Astrocyte (in vitro differentiated cells and primary cell): ENCODE measurements at places on chromosomes 7 and 10.

GRCh38 chr7:20519645-20520044 is 95.8 kb upstream of the ABCB5 start:
- no peaks in the 10 kb centered on the region for H3K4me1 ChIP-seq
- no peaks in the 10 kb centered on the region for H3K36me3 ChIP-seq

- H3K27ac ChIP-seq: no peak overlapping the region
- H3K4me3 ChIP-seq: no peak overlapping the region
- H3K4me1 ChIP-seq: no peaks in the 10 kb centered on the region
These were observed 2.0 kb upstream of the SFTPA1 start for GRCh38 chr10:79608505-79609375.

DNA sequence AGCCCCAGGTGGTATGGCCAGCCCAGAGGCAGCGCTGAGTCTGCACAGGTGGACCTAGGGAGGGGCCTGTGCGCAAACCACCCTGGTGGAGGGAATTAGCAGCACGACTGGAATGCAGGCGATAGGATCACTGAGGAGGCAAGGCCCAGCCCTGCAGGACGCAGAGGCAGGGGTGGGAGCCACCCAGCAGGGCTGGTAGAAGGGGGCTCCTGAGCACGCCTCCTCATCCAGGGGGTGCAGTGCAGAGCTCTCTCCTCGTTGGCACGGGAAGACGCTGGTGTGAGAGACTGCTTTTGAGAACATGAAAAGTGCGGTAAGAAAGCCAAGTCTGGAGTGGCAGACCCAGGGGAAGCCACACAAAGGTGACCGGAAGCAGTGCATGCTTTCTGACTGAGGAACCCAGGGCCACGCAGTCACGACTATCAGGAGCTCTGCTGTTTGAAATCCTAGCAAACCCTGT is 6.0 kb downstream of the FXYD4 start:
- H3K27ac ChIP-seq: no peak overlapping the region
- H3K4me3 ChIP-seq: no peak overlapping the region
- DNase-seq: no peak
- no peaks in the 10 kb centered on the region for H3K27me3 ChIP-seq
- H3K4me1 ChIP-seq: no peaks in the 10 kb centered on the region
- H3K36me3 ChIP-seq: no peaks in the 10 kb centered on the region

DNA sequence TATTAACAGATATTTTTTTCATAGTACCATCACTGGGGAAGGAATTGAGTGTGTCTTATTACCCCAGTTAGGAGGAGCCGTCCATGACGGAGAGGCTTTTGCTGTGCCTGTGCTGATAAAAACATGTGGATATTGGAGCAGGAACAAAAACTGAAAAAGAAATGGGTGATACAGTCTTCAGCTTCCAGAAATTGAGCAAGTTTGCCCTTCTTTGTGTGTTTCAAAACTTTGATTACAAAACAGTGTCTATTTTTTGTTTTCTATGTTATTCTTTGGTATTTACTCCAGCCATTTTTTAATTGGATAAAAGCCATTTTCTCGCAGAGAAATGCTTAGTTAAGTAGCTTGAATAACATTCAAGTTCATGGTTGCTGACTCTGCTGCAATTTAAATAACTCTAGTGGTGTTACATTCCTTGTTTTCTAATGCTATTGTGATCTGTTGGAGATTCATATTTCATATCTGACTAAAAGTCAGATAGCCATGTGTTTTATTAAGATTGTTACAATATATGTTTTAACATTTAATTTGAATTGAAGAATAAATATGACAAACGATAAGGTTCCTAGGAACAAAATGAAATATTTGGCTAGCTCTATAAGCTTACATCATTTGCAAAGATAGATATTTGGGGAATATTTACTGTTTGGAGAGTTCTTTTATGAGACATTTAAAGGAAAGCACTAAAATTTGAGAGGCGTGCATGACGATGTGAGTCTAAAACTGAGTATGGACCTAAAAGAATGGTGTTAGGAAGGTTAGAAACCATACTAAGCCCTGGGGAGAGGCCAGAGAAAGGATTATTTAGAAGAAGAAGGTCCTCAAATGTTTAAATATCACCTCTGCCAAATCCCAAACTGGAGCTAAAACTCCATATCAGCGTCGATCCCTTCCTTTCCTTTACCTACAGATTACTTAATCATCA is 747.3 kb upstream of the CELF2 start:
- no peak for DNase-seq
- H3K4me3 ChIP-seq: no peak overlapping the region
- H3K27me3 ChIP-seq: no peaks in the 10 kb centered on the region
- no peaks in the 10 kb centered on the region for H3K4me1 ChIP-seq

GRCh38 chr7:111029141-111029572 is 61.8 kb upstream of the LRRN3 start:
- H3K36me3 ChIP-seq: no peaks in the 10 kb centered on the region
- peaks cover 6% of the 10 kb centered on the region for H3K4me1 ChIP-seq
- no peak overlapping the region for H3K27ac ChIP-seq
- DNase-seq: no peak

DNA sequence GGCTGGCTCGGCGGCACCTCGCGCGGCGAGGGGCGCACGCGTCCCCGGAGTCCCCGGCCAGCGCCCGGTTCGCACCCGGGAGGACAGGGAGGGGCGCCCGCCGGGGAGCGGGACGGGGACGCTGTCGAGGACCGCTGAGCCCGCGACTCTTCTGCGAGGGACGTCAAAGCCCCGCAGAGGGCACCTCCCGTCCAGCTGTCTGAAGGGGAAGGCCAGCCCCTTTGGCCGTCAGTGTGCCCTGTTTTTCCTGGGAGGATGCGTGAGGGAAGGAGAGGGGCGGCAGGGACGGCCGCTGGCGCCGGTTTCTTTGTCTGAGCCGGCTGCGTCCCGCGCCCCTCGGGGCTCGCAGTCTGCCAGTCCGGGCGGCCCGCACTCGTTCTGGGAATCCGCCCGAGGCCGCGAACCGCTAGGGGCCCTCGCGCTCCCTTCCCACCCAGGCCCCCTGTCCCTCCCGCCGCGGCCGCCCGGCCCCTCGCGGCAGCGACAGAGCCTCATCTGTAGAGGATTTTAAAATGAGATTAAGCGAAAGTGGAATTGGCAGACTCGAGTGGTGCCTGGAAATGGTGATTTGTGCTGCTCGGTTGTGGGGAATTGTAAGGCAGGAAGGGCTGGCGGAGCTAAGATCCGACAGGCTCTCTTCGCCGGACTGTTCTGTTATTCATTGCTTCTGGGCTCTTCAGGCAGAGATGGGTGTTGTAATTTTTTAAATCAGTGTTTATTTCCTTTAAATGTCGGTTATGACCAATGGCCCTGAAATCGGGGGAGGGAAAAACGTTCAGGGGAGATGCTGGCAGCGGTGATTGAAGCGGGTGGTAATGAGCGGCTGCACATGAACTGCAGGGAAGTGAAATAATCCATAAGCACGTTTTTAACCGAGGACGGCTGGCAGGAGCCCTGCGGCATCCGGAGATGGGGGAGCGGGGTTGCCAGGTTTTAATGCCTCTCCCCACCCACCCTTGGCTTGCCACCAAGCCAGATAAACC is 618 bp upstream of the RELN start:
- H3K27me3 ChIP-seq: peaks cover 31% of the 10 kb centered on the region
- peak; percentile 23 for DNase-seq
- H3K36me3 ChIP-seq: no peaks in the 10 kb centered on the region
- H3K4me1 ChIP-seq: peaks cover 4% of the 10 kb centered on the region

- no peaks in the 10 kb centered on the region for H3K4me1 ChIP-seq
- no peaks in the 10 kb centered on the region for H3K27me3 ChIP-seq
- no peak overlapping the region for H3K4me3 ChIP-seq
- no peak overlapping the region for H3K27ac ChIP-seq
These were observed 15.2 kb downstream of the SORBS1 start for GRCh38 chr10:95545981-95546380.

DNA sequence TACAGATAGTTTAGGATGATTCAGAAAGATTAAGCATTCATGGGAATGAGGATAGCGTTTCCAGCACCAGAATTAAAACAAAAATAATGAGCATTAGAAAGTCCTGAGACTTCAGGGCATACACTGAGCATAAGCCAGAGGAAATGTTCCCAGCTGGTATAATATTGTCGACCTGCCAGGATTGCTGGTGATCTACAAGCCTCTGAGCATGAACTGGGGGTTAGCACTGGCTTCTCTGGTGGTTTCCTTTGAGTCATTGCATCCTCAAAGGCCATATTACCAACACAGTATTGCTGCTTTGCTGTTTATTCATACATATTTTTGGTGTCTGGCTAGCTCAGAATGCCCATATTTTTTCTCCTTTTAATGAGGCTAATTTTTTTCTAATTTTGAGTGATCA is 10.7 kb upstream of the ATRNL1 start:
- no peaks in the 10 kb centered on the region for H3K4me1 ChIP-seq
- no peak overlapping the region for H3K4me3 ChIP-seq
- no peaks in the 10 kb centered on the region for H3K27me3 ChIP-seq
- H3K36me3 ChIP-seq: no peaks in the 10 kb centered on the region
- H3K27ac ChIP-seq: no peak overlapping the region

GRCh38 chr7:149284343-149284742 is 22.3 kb downstream of the ZNF783 start:
- DNase-seq: no peak
- H3K36me3 ChIP-seq: peaks cover 2% of the 10 kb centered on the region
- peaks cover 10% of the 10 kb centered on the region for H3K4me1 ChIP-seq
- no peaks in the 10 kb centered on the region for H3K27me3 ChIP-seq

- no peak overlapping the region for H3K27ac ChIP-seq
- H3K4me1 ChIP-seq: no peaks in the 10 kb centered on the region
- DNase-seq: no peak
- H3K4me3 ChIP-seq: no peak overlapping the region
These were observed 119.3 kb upstream of the PRKCQ start for GRCh38 chr10:6699336-6699735.

DNA sequence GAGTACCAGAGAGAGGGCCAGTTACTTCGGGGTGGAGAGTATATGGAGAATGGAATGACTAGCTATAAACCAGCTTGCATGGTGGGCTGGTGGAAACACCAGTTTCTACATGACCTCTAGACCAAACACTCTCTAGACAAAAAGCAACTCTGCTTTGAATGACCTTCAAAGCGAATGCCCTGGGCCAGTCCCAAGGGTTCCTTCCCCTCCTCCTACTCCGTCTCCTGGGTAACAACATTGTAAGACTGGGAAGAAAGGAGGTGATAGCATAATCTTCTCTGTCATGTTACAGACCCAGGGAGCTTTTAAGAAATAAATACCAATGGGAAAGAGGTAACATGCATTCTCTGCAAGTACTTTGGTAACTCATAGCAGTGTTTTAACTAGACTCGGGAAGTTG is 7.4 kb downstream of the HK1 start:
- no peaks in the 10 kb centered on the region for H3K36me3 ChIP-seq
- peaks cover 11% of the 10 kb centered on the region for H3K27me3 ChIP-seq
- H3K27ac ChIP-seq: no peak overlapping the region
- no peaks in the 10 kb centered on the region for H3K4me1 ChIP-seq
- no peak for DNase-seq

DNA sequence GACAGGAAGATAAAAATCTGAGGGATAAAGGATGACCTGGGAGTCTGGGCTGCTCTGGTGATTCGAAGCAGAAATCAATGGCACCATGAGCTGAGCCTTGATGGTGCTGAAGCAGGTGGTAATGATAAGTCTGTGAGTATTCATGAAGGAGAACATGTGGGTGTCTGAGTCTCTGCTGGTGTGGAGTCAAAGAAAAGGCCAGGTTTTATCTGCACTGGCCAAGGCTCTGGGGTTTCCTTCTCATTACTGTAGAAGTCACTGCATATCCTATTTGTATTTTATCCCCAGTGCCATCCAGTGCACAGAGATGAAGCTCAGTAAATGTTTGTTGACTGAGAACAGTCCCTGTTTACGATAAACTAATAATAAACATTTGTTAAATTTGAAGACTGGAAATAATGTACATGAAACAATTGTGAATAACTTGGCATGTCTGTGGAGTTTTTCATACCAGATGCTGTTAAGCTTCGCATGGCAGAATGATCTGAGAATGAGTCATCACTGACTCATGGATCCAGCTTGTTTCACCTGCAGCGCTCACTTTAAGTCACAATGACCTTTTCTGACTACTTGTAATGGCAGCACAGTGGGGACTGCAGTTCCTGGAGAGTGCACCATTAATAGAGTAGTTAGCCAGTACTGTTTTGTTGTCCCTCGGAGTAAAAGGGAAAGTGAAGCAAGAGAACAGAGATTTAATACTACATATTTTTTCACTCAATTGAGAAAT is 538.5 kb downstream of the HTR7 start:
- peaks cover 15% of the 10 kb centered on the region for H3K4me1 ChIP-seq
- H3K4me3 ChIP-seq: no peak overlapping the region
- no peaks in the 10 kb centered on the region for H3K36me3 ChIP-seq
- peak; percentile 93 for DNase-seq
- H3K27ac ChIP-seq: peak overlapping the region; percentile 75

GRCh38 chr7:77419102-77419501 is 3.0 kb upstream of the GSAP start:
- DNase-seq: no peak
- H3K27ac ChIP-seq: no peak overlapping the region
- H3K27me3 ChIP-seq: no peaks in the 10 kb centered on the region
- H3K36me3 ChIP-seq: no peaks in the 10 kb centered on the region
- no peak overlapping the region for H3K4me3 ChIP-seq

DNA sequence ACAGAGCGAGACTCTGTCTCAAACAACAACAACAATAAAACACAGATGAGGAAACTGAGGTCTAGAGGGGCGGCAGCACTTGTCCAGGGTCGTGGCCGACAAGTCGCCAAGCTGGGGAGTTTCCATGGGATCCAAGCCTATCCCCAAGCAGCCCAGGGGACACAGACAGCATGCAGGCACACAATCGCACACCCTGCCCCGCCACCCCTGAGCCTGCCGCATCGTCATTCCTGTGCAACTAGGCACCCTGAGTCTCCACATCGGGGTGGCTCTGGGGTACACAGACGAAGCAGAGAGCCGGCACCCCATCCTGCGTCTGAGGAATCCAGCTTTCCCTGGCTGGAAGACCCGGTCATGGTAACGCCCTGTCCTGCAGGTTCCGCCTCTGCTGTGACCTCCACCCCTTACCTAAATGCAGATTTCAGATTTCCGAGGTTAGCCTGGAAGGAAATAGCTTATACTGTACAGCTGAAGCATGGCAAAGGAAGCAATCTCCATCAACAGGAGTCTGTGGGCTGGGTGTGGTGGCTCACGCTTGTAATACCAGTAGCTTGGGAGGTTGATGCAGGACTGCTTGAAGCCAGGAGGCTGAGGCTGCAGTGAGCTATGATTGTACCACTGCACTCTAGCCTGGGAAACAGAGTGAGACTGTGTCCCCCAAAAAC is 136.1 kb upstream of the TNRC18 start:
- H3K36me3 ChIP-seq: no peaks in the 10 kb centered on the region
- DNase-seq: no peak
- no peak overlapping the region for H3K27ac ChIP-seq
- H3K4me1 ChIP-seq: peaks cover 33% of the 10 kb centered on the region
- H3K27me3 ChIP-seq: no peaks in the 10 kb centered on the region

GRCh38 chr7:128167042-128167701 is 73.9 kb upstream of the LEP start:
- no peaks in the 10 kb centered on the region for H3K36me3 ChIP-seq
- H3K27me3 ChIP-seq: peaks cover 58% of the 10 kb centered on the region

DNA sequence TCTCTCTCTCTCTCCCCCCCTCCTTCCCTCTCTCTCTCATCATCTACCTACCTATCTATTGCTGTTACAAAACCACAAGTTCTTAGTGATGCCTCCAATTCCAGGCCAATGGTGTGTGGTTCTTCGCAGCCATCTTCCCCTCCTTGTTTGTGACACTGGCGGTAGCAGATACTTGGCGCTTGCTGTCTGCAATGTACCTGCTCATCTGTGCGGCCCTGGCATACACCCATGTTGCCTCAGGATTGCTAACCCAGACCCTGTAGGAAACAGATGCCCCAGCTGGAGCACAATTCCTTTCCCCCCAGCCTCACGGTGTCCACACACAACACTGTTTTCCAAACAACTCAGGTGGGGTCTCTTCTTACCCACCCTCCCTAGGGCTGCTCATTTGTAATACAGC is 13.6 kb upstream of the DPYSL4 start:
- H3K27me3 ChIP-seq: peaks cover 37% of the 10 kb centered on the region
- no peak for DNase-seq
- no peaks in the 10 kb centered on the region for H3K4me1 ChIP-seq
- no peaks in the 10 kb centered on the region for H3K36me3 ChIP-seq
